NCI-H2107 (cell line): ENCODE measurements at places on chromosomes 13 and 19.

- no peak for DNase-seq
These were observed 3.6 kb downstream of the HTR2A start for GRCh38 chr13:46893221-46893740.

DNA sequence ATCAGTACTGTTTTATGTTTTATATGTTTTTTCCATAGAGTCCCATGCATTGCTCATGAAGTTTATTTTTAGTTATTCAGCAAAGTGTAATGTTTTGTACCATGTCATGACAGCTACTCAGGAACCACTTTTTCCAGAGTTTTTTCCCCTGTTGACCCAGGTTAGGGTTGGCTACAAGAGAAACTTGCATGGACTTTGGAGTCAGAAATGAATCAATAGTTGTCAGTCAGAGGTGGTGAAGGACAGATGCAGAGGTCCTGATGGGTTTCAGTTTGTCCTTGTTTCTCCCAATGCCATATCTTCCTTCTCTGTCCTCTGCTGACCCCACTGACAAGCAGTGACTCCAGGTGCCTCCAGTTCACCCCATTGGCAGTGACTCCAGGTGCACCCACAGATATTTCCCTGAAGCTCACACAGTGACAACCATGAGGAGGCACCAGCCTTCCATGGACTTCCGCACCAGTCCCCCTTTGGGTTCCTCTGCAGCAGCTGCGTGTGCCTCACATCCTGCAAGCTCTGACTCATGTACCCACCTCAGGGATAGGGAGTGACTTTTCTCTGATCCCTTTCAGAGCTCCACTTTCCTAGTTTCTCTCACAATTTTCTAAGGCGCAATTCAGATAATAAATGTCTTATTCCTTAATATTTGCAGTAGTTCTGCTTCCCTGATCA lies 92.1 kb downstream of the AKAP11 start:
- DNase-seq: no peak

GRCh38 chr19:28867978-28868377 lies 345.0 kb downstream of the UQCRFS1 start:
- DNase-seq: no peak

DNA sequence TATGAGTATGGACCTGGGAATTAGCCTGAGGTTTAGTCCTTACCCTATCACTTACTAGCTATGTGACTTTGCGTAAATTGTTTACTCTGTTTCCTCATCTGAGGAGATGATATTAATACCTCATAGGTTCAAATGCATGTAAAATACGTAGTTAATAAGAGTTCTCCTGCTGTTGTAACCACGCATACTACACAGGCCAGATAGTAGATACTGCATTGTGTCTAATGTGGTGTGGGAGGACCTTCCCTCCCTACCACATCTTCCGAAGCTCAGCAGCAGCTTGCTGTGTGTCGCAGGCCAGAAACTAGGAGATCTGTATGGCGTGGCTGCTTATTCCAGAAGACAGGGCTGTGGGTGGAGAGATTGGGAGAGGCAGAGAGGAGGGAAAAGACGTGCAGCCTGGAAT lies 23.0 kb downstream of the GTF2F2 start:
- no peak for DNase-seq

DNA sequence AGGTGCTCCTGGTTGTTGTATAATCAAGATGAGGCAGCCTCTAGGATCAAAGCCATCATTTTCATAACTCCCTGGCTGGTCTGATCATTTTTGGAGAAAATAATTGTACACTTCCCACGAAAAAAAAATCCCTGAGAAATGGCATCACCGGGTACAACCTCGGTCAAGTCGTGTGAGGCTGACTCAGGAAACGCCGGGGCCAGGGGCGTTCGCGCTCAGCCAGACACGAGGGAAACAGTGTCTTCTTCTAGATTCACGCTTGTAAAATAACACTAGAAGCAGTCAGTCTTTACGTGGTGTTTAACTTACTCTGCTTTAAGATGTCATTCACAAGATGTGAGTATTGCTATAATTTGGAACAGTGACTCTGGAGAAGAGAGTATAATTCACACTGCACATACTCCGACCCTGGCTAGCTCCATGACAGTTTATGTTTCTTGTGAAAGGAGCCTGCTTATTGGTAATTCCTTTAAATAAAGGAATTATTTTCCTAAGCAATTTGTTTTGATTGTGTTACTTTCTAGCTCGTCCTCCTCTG lies 109.0 kb upstream of the SOX1 start:
- DNase-seq: no peak

- no peak for DNase-seq
These were observed 153.6 kb upstream of the GPR12 start for GRCh38 chr13:26914148-26914547.

GRCh38 chr13:25727250-25727649 lies 324.6 kb downstream of the SHISA2 start:
- DNase-seq: no peak

DNA sequence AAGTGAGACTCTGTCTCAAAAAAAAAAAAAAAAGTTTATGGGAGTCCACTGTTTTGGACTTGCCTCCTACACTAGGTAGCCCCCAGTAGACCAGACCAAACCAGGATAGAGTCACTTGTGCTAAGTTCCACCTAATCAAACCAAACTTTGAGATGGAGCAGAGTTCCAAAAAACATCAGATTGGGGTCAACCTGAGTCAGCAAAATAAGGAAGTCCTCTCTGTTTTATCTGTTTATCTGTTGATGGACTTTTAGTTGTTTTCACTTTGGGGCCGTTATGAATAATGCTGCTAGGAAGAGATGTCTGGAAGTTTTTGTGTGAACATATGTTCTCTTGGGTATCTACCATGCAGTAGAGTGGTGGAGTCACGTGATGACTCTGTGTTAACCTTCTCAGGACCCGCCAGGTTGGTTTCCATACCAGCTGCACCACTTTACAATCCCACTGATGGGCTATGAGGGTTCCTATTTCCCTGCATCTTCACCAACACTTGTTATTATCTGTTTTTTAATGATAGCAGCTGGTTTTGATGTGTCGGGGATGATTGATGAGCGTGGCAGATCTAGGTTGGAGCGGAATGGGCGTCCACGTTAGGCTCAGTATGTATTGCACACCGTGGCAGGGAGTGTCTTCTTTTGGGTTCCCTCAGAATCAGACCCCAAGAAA lies 46.6 kb upstream of the TM9SF2 start:
- no peak for DNase-seq

GRCh38 chr13:41311406-41312175 lies 524 bp downstream of the NAA16 start:
- no peak for DNase-seq

- DNase-seq: no peak
These were observed 105.9 kb upstream of the GJB6 start for GRCh38 chr13:20337884-20338551.

GRCh38 chr13:24784319-24784718 lies 20.4 kb downstream of the RNF17 start:
- no peak for DNase-seq

GRCh38 chr13:27172495-27172842 lies 858 bp upstream of the USP12 start:
- DNase-seq: no peak

DNA sequence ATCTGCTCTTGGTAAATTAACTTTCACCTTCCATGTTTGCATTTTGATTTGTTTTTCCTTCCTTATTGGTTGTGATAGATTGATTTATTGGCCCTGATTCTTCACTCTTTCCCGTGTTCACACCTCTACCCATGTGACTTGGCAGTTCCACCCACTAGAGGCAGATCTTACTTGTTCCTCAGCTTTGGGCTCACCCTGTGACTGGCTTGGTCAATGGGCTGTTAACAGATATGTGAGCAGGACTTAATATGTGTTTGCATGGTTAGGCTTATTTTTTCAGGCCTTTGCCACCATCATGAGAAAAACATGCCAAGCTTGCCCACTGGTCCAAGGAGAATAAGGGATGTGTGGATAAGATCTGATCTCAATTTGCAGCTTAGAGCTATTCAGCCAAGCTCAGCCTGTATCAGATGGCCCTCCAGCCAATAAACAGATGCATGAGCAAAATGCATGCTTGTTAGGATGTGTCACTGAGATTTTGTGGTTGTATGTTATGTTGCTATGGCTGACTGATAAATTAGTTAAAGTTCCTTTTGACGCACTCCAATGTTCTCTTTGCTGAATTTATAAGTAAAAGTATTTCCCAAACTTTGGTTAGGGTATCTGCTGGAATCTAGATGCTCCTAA lies 48.0 kb downstream of the RGCC start:
- DNase-seq: no peak

- no peak for DNase-seq
These were observed 9.9 kb upstream of the PLA2G4C start for GRCh38 chr19:48120505-48120904.
